Activated CD8-positive, alpha-beta T cell treated with anti-CD3 and anti-CD28 coated beads for 36 hours (primary cell): ENCODE measurements at places on chromosomes 5 and 9. TPM values are rescaled to one million over a fixed set of nuclear protein-coding genes. Genes with fewer than 3 reads are reported as not detected.

DNA sequence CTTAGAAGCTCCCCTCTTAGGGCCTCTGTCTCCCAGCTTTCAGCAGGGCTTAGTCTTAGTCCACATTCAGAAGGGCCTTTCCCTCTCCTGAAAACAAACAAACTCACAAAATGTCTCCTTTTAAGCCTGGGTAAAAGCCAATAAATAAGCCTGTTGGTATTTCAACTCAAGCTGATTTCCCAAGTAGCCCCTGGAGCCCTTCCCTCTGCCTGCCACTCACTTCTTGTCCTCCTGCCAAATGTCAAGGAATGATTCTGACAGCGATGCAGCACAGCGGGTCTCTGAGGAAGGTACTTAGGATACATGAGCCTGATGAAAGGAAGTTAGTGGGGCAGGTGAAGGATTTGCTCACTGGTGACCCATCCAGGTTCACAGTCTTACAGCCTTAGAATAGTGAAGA, 210.5 kb downstream of the PJA2 start:
- DNase-seq = no peak

DNA sequence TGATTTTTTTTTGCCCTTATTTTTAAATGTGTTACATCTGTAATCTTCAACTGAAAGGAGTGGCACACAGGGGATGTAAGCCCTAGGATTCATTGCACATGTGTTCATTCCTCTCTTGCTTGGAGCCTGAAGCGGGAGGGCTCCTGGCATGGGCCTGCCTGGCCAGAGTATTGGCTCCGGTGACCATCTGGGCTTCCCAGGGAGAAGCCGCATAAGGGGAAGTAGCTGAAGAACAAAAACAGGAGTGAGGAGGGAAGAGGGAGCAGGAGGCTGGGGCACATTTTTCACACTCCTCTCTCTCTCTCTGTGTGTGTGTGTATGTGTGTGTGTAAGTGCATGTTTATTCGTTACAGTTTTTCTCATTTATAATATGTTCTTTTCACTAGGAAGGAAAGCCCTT, 269.9 kb downstream of the PRR16 start:
- no peak for DNase-seq

DNA sequence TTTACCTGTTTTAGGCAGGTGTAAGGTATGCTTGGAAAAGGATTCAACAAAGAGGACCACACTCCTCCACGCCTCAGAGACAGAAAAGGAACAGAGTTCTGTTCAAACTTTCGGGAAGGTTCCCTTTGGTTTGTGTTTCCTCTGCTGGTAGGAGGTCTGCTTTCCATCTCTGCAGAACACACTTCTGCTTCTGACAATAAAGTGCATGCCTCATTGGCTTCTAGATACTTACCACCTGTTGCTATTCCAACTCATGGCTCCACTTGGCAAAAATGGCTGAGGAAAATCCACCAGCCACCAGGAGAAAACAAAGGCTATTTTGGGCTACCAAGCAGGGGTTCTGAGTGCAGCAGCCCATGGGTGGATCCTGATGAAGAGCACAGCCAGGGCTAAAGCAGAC, 112.7 kb downstream of the NRG2 start:
- no peak for DNase-seq

Gene SYK
- 0.20 TPM for total RNA-seq

- no peak for DNase-seq
These were observed 747 bp downstream of the TRPM3 start for GRCh38 chr9:71120501-71121247.

DNA sequence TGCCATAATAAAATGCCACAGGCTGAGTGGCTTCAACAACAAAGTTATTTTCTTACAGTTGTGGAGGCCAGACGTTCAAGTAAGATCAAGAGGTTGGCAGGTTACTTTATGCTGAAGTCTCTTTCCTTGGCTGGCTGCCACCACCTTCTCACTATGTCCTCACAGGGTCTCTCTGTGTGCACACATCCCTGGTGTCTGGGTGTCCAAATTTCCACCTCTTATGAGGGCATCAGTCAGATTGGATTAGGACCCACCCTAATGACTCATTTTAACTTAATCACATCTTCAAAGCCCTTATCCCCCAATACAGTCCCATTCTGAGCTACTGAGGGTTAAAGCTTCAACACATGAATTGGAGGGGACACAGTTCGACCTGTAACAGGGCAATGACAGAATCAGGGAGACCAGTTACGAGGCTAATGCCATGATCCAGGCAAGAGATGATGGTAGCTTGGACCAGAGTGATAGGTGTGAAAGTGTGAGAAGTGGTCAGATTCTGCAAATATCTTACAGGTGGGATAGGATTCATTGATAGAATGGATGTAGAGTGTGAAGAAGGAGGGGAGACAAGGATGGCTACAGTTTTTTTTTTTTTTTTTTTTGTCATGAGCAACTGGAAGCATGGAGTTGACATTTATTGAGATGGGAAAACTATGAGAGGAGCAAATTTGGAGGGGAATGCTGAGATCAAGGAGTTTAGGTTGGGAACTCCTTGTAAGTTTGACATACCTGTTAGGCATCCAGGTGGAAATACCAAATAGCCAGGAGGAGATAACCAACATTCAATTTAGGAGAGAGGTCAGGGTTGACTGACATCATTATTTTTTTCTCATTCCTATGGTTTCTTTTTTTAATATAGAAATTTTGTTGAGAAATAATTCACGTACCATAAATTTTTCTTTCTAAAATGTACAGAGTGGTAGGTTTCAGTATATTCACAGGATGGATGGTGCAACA, 39.6 kb upstream of the FGF1 start:
- DNase-seq = no peak
